ENCODE measurements at places on chromosomes 3 and 15.

DNA sequence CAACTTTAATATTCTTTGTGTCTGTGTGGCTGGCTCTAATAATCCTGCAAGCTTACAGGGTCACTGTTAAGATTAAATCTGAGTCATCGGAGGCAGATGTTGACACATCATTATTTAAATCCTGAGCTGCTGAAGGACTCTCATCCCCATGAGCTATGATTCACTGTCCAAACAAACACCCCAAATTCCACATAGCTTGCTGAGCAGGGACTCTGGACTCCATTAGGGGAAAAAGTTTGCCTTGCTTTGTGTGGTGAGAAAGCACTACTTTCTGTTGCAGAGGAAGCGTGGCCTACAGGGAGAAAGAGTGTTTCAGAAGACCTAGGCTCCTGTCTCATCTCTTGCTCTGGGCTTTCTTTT, 213.7 kb downstream of the PDCD6IP start:
- DNase-seq: peak; percentile 99

GRCh38 chr15:34644061-34644460, 60.6 kb upstream of the GOLGA8B start:
- peak; percentile 90 for DNase-seq

DNA sequence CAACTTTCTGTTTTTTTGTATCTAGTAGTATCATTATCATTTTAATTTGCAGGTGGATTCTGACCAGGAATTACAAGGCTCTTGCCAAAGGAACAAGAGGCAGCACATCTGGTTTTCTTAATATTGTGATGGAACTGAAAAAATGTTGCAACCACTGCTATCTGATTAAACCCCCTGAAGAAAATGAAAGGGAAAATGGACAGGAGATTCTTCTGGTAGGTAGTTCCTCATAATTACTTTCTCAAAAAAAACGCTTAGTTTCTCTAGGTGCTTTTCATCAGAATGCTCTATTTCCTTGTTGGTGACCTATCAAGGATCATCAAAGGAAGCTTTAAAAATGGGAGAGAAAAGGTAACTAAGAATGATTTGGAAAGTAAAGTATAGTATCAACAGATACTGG, 71.6 kb downstream of the CHD2 start:
- DNase-seq: no peak

- peak; percentile 77 for DNase-seq
These were observed 26.5 kb downstream of the CFAP161 start for GRCh38 chr15:81160312-81161159.

GRCh38 chr3:188008582-188009213, 145.3 kb upstream of the LPP start:
- DNase-seq: no peak

- DNase-seq: peak; percentile 52
These were observed at the start of gene ADAMTS17 for GRCh38 chr15:100341750-100342560. ADAMTS17 (minus strand) TSS chr15:100341975; CDS start chr15:100341899, 76 bp downstream.

GRCh38 chr3:192090586-192090985, 629.6 kb downstream of the PYDC2 start:
- no peak for DNase-seq

DNA sequence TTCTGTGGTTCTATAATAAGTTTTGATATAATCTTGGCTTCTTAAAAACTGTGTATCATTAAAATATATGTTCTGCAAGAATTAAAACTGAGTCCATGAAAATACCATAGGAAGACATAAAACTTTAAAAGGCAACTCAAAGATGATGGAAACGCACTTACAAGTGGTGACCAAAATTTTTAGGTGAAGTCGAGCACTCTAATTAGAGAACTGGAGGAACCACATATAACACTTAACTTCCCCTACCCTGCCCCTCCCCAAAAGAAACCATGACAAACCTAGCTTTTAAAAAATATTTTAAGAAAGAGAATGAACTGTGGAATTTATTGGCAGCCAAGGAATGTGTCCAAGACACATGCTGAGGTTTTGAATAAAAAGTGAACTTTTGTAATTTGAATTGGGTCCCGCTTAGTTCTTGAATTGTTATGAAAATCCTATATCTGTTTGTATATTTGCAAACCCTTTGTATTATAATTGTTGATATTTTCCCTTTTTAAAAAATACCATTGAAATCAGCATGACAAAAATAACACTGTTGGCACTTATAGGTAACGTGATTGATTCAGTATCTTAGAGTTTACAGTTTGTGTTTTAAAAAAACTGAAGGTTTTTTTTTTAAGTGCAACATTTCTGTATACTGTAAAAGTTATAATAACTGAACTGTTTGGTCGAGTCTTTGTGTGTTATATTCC, 7.7 kb downstream of the NR2F2 start:
- DNase-seq: peak; percentile 61

DNA sequence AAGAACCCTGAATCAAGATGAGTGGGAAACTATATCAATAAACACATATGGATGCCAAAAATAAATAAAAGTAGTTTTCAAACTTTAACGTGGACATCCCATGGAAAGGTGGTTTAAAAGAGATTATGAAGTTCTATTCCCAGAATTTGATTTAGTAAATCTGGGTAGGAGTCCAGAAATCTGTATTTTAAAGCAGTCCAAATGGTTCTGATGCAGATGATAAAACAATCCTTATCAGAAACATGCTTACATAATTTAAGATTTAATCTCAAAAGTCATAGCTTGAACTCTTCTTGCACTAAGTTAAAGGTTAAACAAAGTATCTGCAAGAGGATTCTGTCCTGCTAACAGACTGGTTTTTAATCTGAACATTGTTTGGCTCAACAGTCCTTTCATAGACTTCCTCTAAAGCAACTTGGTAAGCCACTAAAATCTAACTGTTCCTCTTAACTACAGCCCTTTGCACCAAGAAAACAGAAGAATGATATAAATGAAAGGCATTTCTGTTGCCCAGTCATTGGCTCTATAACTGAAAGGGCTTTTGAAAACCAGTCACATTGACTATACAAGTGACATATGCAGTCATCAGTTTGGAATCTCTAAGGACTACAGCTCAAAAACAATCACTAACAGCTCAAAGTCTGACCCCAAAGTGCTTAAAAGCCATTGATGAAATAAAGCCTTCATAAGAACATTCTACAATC, 23.4 kb upstream of the MAP4 start:
- DNase-seq: peak; percentile 94

GRCh38 chr3:123633530-123633929, 48.7 kb upstream of the HACD2 start:
- DNase-seq: peak; percentile 54

DNA sequence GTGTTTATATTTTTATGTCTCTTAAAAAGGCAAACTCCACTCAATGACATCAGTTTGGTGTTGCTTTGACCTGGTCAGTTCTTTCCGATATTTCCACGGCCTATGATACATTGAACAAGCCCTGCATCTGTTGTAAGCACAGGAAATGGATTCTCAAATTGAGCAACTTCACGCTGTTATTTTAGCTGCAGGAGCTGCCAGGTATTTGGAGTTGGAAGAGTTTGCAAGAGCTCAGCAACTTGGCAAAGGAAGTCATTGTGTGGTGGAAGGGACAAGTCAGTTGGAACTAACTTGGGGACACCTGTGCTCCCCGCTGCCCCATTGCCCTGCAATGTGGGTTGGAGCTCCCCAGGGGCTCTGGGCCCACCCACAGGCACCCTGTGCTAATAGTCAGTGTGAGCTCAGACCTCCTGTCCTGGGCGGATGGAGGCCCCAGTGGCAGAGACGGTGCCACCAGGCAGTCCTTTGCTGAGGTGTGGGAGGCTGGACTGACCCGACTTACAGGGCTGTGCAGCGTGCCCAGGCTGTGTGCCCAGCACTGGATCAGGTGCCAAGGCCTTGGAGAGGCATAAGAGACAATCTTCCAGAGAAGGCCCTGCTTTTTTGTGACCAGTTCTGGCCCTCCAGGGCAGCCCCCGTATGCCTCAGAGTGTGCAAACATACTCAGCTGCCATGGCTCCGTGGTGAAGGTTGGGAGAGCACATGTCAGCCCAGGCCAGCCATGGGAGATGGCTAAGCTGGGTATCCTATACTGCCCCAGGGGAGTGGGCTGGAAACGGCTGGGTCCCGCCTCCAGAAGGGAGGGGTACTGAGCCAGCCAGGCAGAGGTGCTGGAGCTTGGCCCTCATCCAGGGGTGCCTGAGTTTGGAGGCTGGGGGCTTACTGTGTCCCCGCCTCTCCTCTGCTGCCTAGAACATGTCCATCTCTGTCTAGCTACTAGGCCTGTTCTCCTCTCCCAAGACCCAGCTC, 43.5 kb downstream of the KY start:
- DNase-seq: no peak

DNA sequence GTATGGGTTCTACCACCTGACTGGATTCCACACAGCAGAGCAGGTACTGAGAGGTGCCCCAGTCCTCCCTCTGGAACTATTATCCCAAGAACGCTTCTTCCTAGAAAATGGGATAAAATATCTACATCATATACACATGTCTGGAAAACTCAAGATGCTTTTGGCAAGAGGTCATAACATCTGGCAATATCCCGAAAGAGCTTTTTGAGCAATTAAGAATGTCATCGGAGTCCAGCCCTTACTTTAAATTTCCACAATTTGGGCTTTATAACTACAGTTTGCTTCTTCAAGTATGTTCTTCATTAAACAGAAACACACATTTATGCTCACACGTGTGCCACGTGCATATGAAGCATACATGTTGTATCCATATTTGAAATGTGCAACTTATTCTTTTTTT, 365.9 kb upstream of the THBS1 start:
- no peak for DNase-seq

DNA sequence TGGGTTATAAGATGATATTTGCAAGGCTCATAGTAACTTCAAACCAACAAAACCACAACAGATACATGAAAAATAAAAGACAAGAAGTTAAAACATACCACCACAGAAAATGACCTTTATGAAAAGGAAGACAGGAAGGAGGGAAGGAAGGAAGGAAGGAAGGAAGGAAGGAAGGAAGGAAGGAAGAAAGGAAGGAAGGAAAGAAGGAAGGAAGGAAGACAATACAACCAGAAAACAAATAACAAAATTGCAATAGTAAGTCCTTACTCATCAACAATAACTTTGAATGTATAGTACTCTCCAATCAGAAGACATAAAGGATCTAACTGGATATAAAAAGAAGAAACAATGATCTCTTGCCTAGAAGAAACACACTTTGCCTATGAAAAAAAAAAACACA, 287.4 kb upstream of the DCBLD2 start:
- no peak for DNase-seq

- DNase-seq: no peak
These were observed 55.1 kb downstream of the NGLY1 start for GRCh38 chr3:25728101-25728500.

DNA sequence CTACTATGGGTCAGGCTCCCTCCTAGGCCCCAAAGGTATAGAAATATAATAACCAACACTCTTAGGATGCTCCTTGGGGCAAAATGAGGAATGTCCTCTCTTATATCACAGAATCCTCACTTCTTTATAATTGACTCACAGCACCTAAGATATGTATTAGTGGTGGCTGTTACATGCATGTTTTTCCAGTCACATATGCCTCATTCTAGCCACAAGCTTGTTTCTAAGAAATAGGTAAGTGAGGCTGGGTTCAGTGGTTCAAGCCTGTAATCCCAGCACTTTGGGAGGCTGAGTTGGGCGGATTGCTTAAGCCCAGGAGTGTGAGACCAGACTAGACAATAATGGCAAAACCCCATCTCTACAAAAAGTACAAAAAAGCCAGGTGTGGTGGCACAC, 57.9 kb upstream of the PSMD6 start:
- no peak for DNase-seq

DNA sequence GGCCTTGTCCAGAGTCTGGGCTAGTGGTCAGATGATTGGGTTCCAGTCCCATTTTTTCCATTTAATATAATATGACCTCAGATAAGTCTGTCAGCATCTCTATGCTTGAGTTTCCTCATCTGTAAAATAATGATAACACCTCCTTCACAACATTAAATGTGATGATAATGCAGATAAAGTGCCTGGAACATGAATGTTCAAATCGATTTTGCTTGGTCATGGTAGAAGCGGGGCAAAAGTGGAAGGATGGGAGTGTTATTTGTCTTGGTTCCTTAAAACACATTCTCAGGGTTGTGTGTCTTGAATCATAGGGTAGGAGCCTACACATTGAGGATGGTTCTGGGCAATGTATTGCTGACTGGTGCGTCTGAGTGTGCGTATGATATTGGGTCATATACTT, 16.9 kb downstream of the ARIH2 start:
- DNase-seq: no peak

GRCh38 chr3:86771741-86772512, 219.0 kb downstream of the VGLL3 start:
- DNase-seq: peak; percentile 25

- DNase-seq: peak; percentile 81
These were observed 78.5 kb upstream of the RBMS3 start for GRCh38 chr3:29202378-29202777.

DNA sequence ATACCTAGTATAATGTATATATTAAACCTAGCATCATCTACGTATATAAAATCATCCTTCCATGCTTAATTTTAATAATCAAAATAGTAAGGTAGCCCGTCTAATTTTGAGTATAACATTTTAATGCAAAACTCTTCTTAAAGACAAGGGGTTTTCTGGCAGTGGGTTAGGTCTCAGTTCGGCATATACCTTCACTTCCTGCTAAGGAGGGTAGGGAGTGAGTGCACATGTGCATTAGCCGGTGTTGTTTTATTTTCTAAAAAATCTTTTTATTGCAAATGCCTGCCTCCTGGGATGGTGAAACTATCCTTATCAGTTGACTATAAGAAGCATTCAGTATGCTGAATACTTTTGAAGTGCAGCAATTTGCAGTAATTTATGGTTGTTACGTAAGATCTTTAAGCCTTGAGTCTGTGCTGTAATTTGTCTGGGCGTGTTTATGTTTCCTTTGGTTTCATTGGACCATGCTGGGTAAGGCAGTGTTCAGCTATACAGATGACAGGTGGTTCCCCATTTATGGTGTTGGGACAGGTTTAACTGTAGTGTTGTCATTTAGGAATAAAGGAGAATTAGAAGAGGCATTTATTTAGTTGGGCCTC, 11.7 kb downstream of the ARHGEF26 start:
- no peak for DNase-seq

DNA sequence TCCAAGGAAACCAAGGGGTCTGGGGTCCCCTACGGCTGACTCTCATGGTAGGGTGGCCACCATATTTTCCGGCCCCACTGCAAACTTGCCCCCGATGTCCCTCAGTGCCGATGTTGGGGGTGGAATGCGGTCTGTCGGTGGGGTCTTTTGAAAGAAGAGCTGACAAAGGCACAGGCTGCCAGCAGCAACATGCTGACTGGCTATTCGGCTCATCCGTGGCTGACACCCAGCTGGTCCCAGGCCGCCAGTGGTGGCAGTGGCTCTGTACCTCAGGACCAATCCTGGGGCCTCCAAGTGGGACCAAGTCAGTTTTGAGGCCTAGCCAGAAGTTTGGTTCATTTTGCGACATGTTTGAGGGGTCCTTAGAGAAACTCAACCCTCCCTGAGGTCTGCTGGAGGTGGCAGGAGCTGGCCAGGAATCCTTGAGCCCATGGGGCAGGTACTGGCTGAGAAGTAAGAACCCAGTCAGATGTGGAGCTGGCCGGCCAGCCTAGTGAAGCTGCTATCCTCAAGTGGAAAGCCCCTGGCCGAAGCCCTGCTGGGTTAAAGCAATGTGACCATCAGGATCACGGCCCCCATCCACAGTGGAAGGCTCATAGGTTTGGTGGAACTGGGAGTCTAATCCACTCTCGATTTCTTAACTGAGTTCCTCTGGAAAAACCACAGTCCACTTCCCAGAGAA, 17.8 kb downstream of the BMF start:
- DNase-seq: no peak

- DNase-seq: peak; percentile 76
These were observed 6.7 kb downstream of the ISLR start for GRCh38 chr15:74179983-74180880.
